ENCODE measurements at places on chromosomes 16 and 17.

- no peak for DNase-seq
Observed at GRCh38 chr16:15855704-15856003, 1.2 kb downstream of the MYH11 start.

DNA sequence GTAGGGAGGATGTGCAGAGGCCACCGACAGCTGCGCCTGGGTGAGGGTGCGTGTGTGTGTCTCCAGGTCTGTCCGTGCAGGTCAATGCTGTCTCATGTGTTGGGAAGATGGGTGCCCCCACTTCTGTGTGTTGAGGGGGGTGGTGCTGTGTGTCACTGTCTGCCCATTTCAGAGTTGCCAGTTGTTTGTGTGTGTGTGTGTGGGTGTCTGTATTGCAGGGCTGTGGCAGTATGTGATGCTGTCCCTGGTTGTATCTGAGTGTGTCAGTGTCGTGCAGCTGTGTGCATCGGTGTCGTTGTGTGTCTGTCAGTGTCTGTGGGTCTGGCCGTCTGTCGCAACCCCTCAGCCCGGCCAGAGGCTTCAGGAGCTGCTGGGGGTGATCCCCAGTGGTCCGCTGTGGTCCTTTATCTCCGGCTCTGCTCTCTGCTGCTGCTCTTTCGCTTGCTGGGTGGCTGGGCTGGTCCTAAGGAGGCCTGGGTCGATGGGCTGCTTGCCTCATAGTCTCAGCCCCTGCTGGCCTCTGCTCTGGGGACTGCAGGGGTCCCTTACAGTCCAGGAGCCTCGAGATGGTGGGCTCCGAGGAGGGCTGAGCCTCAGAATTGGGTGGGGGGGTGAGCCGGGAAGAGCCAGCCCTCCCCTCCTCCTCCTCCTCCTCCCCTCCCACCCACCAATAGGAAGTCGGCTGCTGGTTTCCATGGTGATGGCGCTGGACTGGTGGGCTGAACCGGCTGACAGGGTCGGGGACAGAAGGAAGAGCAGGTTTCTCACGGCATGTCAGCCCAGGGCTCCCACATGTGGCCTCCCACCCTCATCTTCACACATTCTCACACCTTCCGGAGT lies at the start of gene TSPOAP1:
TSS of gene TSPOAP1 (minus strand) at position 601 of the 840 bp plus-strand sequence. CDS start 875 bp downstream, outside the sequence.
- DNase-seq, result no peak

DNA sequence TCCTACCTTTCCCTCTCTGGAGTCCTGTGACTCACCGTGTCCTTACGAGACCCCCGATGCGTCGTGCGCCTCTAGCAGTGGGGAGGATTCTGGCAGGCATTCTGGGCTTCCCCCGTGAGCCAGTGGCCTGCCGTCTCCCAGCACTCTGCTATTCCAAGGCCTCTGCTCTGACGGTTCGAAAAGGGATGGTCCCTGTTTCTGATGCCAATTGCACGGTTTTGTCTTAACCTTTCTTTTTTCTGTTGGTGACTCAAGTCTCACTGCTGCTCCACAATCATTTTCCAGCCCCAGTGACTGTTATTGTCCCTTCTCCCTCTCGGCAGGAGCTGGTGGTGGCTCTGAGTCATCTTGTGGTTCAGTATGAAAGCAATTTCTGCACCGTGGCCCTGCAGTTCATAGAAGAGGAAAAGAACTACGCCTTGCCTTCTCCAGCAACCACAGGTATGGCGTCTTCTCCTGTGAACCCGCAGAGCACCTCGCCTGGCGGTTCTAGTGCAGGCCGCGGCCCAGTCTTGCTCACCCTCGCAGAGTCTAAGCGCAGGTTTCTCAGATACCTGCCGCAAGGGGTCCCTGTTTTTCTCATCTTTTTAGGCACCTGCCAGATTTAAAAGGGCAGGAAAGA lies 100.1 kb upstream of the CHMP6 start:
- no peak for DNase-seq

GRCh38 chr17:77295241-77295853 lies 154.6 kb downstream of the SEC14L1 start:
- no peak for DNase-seq

DNA sequence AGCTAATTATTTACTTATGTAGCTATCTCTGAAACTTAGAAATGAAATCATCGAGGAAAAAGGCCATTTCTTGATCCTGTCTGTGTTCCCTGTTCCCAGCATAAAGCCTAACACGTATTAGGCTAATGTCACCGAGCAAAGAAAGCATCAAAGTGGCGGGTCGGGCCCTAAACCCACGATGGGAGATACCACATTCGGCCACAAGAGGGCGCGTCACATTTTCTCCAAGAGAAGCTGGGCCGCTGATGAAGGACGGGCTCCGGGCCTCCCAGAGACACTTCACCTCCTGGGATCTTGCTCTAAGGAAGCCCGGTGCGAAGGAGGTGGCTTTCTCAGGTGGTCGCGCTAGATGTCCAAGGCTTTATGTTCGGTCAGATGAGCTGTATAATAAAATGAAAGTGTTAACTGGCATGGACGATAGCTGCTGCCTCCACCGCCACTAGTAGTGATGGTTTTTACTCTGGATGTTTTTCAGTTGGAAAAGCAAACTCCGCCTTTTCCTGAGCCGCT lies 853 bp upstream of the PDK2 start:
- DNase-seq, result peak; percentile 68

- DNase-seq, result no peak
Observed at GRCh38 chr17:6380915-6381438, 53.9 kb downstream of the AIPL1 start.

GRCh38 chr17:65334406-65334805 lies 197.2 kb downstream of the RGS9 start:
- no peak for DNase-seq

DNA sequence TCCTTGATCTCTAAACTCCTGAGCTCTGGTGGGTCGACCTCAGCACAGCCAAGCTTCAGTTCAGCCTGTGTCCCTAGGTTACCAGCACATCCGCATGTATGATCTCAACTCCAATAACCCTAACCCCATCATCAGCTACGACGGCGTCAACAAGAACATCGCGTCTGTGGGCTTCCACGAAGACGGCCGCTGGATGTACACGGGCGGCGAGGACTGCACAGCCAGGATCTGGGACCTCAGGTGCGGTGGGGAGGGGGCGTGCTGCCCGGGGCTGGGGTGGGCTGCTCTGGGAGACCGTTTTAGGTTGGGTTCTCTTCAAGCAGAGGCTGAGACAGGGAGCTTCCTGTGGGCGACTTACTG lies 1.1 kb downstream of the MLST8 start:
- no peak for DNase-seq

DNA sequence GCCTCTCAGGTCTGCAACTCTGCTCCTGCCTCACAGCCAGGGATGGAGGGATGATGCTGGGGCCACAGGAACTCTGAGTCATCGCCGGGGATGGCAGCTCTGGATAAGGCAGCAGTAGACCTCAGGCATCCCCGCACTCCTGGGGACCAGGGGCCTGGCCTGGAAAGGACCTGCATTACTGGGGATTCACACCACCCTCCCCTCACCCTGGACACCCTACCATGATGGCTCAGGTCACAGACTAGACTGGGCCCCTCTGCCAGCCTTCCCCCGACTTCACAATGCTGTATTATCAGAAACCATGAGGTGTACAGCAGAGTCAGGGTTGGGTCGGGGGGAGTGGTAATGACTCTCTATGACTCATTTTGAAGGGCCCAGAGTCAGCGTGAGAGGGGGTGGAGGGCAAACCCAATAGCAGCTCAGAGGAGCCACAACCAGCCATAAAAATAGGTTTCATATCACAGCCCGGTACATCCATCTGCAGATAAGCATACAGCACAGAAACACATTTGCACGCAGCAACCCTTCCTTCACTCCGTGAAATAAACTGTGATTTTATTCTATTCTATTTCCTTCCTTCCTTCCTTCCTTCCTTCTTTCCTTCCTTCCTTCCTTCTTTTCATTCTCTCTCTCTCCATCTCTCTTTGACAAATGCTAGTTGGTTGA lies 28.8 kb downstream of the DYNLRB2 start:
- no peak for DNase-seq

DNA sequence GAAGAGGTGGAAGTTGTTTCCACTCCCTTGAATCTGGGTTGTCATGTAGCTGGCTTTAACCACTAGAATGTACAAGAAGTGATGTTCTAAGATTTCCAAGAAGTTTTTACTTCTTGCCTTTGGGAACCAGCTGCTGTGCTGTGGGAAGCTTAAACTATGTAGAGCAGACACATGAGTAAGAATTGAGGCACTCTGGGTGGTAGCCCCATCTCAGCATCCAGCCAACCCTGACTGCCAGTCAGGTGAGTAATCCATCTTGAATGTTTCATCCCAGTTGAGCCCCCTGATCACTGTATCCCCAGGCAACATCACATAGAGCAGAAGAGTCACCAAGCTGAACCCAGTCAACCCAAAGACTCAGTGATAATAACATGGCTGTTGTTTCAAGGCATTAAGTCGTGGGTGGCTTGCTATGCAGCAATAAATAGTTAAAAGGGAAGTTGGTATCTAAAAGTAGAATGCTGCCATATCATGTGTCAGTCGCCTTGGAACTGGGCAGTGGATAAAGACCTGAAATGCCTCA lies 62.8 kb upstream of the GPR139 start:
- DNase-seq, result no peak

DNA sequence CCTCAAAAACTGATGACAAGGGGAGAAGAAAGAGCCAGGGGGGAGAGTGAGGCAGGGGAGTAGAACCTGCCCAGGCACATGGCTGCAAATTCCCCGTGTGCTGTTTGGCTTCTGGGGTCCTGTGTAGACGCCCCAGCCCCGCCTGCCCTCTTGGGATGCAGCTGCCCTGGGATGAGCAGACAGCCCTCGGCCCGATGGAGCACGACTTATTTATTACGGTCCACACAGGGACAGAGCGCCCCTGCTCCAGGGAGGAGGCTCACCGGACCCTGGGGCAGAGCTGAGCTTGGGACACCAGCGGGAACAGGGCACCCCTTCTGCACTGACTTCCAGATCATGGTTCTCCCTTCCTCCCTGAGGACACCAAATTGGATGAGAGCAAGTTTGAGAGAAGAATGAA lies 9.1 kb downstream of the LDHD start:
- DNase-seq, result no peak

DNA sequence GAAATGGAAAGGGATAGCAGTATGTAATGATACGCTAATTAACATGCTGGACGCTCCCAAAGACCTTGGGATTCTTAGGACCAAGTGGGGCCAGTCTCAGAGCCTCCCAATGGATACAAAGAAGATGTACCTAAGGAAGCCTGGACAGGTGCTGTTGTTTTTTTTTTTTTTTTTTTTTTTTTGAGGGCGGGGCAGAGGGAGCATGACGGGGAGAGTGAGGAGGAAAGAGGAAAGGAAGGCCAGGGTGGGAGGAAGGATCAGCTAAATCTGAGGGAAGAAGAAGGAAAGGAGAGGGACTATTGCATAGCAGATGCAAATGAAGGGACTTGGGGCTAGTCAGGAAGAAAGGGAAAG lies 2.5 kb downstream of the VAMP2 start:
- no peak for DNase-seq

DNA sequence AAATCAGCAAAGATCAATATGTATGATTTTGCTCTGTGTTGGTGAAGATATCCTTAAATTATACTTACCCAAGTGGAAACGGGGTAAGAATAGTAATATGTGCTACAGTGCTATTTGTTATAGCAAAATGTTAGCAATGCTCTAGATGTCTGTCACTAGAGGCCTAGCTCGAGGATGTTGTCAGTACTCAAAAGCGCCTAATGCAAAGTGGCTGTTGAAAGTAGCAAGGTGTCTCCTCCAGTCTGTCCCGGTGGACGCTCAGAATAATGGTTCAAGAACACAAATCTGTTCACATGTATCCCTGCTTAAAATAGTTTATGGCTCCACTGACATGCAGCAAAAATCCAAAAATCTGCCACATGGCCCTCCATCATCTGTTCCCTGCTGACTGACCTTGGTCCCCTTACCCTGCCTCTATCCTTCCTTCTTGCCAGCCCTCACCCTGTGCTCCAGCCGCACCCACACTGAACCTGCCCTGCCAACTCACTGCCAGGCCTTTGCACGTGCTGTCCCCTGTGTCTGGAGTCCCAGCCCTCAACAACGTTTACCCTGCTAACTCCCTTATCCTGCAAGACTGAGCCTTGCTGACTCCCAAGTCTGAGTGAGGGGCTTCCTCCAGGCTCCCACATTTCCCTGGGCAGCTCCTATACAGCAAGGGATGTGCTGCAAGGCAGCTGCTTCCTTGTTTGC lies 9.6 kb upstream of the RNF112 start:
- DNase-seq, result no peak

GRCh38 chr16:55498101-55498500 lies 10.8 kb upstream of the LPCAT2 start:
- DNase-seq, result no peak

- no peak for DNase-seq
Observed at GRCh38 chr17:49260817-49261291, 30.3 kb upstream of the PHOSPHO1 start.

- no peak for DNase-seq
Observed at GRCh38 chr16:28597692-28598261, 927 bp upstream of the SULT1A2 start.

- no peak for DNase-seq
Observed at GRCh38 chr16:35506018-35506897, 2046.8 kb downstream of the TP53TG3F start.

DNA sequence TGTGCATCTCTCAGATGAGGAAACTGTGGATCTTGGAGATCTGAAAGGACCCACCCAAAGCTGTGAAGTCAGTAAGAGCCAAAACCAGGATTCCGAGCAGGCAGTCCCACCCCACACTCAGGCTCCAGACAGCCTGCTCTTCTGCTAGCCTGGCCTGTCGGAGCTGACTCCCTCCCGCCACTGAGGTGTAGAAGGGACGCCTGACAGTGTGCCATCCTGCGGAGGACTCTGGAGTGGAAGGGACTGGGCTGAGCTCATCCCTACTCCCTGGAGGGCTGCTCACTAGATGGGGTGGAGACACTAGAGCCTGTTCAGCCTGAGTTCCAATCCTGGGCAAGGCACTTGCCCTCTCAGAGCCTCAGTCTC lies 36.0 kb downstream of the WFDC1 start:
- no peak for DNase-seq

DNA sequence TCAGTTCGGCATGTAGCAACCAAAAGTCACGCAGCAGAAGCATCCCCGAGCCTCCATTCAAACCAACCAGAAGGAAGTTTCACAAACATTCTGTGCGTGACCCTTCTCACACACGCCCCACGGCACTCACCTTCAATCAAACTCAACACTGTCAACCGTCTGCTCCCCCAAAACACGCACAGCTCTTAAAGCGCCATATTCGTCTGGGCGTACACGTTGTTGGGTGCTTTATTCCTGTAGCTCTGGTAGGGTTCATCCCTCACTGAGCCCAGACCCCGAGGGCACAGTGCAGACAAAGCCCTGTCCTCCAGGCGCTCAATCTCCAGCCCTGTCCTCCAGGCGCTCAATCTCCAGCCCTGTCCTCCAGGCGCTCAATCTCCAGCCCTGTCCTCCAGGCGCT lies 2.2 kb downstream of the RAB40B start:
- no peak for DNase-seq

- DNase-seq, result no peak
Observed at GRCh38 chr17:44375196-44376017, 11.8 kb upstream of the FAM171A2 start.

DNA sequence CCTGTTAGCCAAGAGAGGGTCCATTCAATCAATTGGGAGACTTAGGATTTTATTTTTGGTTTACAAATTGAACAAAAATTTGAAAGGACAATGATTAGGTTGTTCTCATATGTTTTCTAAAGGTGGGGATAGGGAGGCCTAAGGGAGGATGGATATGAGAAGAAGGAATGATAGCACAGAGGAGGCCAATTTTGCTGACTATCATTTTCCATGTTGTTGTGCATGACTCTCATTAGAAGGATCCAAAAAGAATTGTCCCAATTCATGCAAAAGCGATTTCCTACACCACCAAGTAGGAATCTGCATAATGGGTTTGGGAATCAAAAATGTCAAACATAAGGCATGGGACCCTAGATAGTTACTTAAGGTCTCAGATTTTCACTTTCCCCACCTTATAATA lies 524.8 kb downstream of the KIF2B start:
- no peak for DNase-seq

GRCh38 chr17:55435408-55435807 lies 13.8 kb upstream of the MMD start:
- DNase-seq, result no peak

Measured in forelimb muscle (tissue), 1 donor.